ENCODE measurements at places on chromosomes 1 and 21.

DNA sequence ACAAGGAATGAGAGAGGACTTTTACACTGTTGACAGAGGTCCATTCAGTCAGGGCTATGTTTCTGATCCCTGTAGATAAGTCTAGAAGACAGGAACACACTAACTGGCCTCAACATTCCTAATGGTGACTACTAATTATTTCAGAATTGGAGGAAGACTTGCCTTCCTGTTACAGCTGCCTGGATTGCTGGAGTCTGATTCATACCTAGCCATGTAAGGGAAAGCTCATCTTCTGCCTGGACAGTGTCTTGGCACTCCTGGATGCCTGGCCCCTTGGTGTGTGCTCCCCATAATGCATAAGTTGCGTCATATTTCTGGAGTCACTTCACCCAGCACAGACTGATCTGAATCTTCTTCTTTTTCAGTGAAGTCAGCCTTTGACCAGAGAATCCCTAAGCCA is 326.0 kb upstream of the RUNX1 start:
- no peak for DNase-seq

DNA sequence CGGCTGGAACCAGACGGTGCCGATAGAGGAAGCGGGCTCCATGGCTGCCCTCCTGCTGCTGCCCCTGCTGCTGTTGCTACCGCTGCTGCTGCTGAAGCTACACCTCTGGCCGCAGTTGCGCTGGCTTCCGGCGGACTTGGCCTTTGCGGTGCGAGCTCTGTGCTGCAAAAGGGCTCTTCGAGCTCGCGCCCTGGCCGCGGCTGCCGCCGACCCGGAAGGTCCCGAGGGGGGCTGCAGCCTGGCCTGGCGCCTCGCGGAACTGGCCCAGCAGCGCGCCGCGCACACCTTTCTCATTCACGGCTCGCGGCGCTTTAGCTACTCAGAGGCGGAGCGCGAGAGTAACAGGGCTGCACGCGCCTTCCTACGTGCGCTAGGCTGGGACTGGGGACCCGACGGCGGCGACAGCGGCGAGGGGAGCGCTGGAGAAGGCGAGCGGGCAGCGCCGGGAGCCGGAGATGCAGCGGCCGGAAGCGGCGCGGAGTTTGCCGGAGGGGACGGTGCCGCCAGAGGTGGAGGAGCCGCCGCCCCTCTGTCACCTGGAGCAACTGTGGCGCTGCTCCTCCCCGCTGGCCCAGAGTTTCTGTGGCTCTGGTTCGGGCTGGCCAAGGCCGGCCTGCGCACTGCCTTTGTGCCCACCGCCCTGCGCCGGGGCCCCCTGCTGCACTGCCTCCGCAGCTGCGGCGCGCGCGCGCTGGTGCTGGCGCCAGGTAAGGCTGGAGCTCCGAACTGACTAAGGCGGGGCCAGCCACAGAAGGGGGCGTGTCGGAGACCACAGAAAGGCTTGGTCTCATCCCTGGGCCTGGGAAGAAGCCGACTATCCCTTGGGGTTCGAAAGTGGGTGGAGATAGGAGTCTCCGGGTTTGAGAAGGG is 486 bp downstream of the SLC27A3 start:
- peak; percentile 61 for DNase-seq

- no peak for DNase-seq
Measured at GRCh38 chr1:5881526-5882222, 110.6 kb downstream of the NPHP4 start.

GRCh38 chr21:17979763-17980162 is 160.6 kb upstream of the C21orf91 start:
- DNase-seq: no peak

DNA sequence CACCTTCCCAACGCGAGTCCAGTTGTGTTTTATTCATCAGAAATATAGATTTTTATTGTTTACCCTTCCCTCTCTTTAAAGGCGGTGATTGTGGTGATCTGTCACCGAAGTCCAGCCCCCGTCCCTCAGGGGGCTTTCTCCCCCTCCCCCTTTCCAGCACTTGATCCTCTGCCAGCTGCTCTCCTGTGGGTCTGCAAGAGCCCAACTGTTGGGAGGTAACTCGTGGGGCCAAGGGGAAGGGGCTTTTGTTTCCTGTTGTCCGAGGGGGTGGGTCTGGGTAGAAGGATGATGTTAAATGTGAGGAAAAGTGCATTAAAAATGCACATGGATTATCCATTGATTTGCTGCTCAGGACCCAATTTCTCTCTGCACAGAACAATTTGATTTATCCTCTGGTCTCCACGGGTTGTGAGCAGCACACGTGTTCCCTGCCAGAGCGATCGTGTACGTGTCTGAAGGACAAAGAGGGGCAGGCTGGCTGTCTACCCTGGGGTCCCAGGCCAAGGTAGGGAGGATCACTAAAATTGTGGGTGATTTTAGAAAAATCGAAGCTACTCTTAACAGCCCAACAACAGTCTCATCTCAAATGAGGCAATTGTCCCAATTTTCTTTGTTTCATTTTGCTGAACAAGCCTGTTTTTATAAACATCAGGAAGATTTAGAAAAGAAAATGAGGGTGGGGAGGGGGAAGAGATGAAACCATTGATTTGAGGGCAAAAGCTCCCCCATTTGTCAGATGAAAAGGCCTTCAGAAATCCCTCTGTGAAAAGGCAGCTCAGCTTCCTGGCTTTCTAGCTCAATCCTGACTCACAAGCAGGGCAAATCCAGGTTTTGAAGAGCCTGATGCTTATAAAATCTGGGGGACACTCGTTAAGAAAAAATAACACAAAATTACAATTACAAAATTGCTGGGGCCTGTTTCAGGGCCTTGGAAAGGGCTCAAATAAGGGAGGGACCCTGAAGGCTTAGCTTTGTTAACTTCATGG is 176.2 kb downstream of the RHOU start:
- no peak for DNase-seq

- DNase-seq: peak; percentile 46
Measured at GRCh38 chr1:163315773-163316374, 5.9 kb upstream of the NUF2 start.

DNA sequence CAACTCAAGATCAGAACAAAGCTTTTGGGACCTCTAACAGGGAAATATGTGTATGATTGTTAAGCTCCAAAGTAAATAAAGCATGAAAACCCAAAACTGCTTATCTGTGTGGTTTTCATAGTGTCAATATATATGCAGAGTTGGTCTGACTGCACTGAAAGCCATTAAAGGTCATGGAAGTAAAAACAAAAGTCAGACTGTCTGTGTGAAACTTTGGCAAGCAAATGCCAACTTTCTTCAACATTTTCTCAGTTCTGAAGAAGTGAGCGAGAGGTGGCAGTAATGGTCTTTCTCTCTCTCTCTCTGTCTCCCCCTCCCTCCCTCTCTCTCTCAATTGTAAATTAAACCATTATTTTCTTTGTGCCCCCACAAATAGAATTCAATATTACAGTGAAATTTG is 100.1 kb upstream of the S1PR1 start:
- no peak for DNase-seq

DNA sequence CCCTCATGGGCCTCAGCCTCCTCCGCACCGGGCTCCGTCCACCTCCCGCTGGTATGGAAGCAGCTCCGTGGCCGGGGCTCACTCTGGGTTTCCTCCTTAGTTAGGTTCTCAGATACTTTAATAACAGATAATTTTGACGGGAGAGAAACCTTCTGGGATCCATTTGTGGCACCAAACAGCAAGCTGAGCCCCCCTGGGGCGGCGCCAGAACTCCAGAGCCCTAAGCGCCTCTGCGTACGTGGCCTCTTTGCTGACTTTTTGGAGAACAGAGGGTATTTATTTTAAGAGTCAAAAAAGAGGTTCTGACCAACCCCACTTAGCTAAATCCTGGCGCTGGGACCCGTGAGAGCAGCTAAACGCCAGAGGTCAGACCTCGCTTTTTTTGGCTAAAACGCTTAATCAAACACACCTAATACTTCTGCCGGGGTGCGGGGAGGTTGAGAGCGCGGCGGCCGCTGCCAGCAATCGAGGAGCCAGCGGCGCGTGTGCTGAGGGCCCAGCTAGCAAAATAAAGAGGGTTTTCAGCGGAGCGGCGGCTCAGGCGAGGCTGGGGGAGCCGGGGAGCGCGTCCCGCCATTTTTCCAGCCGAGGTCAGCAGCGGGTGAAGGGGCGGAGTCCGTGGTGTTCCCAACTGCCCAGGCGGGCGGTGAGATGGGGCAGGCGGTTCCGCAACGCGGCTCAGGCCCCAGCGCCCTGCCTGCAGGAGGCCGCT is 171.7 kb downstream of the PRDM16 start:
- DNase-seq: no peak

- no peak for DNase-seq
Measured at GRCh38 chr1:199291022-199291740, 652.3 kb downstream of the PTPRC start.

DNA sequence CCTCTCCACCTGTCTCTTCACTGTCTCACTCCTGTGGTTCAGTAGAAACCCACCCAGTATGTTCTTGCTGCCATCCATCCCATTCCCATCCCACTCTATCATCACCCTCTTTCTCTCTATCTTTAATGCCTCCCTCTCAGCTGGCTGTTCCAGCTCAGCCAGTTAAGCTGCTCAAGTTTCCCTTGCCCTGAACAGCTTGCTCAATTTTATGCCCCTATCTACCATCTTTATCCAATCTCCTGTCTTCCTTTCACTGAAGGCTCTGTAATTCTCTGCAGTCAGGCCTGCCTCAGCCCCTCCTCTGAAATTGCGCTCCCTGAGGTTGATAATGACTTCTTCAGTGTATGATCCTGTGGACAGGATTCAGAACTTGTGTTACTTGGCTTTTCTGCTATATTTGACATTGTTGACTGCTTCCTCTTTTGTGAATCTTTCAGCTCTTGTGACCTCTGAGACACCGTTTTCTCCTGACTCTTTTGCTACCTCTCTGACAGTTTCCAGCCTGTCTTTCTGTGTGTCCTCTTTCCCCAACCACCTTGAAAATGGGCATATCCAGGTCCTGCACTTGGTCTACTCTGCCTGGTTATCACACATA is 13.9 kb upstream of the BCAR3 start:
- DNase-seq: no peak

GRCh38 chr1:3551290-3551678 is 60.0 kb downstream of the MEGF6 start:
- DNase-seq: no peak

DNA sequence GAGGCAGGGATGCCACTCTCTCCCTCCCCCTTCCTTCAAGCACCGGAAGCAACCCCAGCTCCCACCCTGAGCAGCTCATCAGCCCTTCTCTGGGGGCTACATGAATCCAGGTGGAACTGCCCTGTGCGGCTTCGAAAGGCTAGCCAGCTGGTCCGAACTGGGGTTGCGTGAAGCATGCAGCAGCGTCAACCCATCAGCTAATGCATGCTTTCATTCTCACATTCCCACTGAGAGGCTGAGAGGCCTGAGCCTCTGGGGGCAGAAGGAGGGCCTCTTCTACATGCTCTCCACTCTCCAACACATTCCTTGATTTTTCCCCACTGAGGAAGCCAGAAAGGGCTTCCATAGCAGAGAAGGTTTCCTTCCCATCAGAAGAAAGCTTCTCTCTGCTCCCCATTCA is 5.6 kb downstream of the RXRG start:
- no peak for DNase-seq

DNA sequence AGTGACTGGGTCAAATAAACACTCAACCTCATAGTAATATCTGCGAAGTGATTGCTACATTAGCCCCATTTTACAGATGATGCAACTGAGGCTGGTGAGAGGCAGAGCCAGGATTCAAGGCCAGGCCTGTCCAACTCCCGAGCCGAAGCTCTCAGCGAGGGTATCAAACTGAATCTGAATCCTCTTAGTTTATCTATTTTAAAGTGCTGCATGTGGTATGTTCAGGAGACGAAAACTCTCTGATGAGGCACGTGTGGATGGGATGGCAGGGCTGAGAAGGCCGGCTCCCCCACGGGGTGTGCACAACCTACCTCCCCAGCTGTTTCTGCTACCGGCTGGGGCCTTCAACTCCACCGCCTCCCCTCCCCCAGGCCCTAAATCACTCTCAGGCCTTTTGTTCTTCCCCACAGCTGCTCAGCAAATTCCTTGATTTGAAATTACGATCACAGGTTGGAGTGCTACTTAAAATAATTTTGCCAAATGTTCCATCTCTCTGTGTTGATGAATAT is 171.8 kb downstream of the TOMM20 start:
- no peak for DNase-seq

DNA sequence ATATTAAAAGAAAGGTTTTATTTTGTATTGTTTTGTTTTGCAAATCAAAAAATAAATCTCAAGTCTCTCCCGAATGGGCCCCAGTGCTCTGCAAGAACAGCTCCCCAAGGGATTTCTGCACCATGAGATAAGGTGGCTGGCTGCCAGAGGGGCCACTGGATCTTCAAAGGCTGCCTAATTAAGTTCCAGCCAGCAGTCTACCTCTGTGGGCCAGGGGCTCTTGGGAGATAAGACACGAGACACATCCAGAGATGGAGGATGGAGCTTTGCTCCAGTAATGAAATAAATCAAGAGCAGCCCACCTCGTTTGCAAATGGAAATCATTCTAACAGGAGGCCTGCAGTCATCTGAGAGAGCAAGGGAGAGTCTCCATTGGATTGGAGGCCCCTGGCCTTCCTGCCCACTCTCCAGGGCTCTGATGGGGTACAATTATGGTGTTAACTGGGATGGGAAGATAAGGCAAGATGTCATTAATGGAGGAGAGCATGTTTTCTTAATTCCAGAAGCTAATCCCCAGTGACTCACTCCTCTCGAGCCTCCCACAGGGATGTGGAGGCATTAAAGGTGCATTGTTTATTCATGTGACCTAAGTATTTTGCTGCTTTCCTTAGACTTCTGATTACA is 155.2 kb upstream of the KAZN start:
- DNase-seq: no peak

- no peak for DNase-seq
Measured at GRCh38 chr1:163922743-163923201, 601.0 kb downstream of the NUF2 start.

GRCh38 chr1:115661157-115661556 is 19.4 kb downstream of the VANGL1 start:
- no peak for DNase-seq

DNA sequence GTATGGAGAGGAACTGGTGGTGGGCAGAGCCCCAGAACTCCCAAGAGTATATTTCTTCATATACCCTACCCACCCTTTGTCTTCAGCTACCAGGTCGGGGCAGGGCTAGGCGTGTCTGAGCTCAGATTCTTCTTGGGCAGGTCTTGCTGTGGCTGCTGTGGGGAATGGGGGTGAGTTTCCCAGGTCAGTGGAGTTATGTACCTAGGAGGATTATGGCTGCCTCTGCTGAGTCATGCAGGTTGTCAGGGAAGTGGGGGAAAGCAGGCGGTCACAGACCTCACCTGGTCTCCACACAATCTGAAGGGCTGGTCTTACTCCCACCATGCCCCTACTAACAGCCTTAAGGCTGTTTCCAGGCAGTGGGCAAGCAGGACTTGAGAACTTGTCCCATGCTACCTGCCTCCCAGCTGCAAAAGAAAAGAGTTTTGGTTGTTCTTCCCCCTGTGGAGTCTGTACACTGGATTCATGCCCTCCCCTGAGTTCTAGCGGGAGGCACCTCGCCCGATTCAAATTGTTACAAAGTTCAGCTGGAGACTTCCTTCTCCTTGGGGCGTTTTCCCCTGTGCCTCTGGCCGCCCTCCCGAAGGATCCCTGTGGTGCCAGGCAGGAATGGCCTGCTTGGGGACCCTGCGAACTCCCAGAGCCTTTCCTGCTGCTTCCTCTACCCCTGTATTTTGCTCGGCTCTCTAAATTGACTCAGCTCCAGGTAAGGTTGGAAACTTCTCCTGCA is 58.6 kb downstream of the NPHS2 start:
- DNase-seq: no peak

Measured in activated CD4-positive, alpha-beta T cell treated with anti-CD3 and anti-CD28 coated beads, Interleukin-2, amount 50 U/mL, for 1 hour (primary cell).